ENCODE measurements at places on chromosomes 4 and X. TPM values are rescaled to one million over a fixed set of nuclear protein-coding genes. Genes with fewer than 3 reads are reported as not detected.

Gene IL1RAPL2
- total RNA-seq = 0.58 TPM

Gene ART3
- not detected for total RNA-seq

Gene SOD3
- not detected for total RNA-seq

Gene PHEX
- 0.75 TPM for total RNA-seq

Measured in LHCN-M2 (cell line).